Hematopoietic multipotent progenitor cell treated with erythropoietin and hydrocortisone succinate and interleukin-3 and kit ligand, for 15 days (in vitro differentiated cells): ENCODE measurements at places on chromosomes 1 and 21.

- no peak for DNase-seq
Measured at GRCh38 chr1:57234459-57234858, 189.4 kb downstream of the DAB1 start.

DNA sequence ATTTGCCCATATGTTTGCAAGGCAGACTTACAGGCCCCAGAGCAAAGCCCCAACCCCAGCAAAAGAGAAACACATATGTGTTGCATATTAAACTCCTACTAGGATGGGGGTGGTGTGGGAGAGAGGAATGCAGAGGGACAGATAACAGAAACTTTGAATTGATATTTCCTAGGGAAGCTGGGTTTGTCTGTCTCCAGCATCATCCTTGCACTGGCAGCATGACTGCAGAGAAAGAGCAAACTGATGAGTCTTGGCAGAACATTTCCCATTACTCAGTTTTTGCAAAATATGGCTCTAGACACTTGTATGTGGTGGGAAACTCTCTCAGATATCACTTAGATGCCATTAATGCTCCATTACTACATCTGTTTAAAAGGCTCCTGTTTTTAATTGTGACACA, 43.8 kb upstream of the MARK1 start:
- DNase-seq, result no peak

DNA sequence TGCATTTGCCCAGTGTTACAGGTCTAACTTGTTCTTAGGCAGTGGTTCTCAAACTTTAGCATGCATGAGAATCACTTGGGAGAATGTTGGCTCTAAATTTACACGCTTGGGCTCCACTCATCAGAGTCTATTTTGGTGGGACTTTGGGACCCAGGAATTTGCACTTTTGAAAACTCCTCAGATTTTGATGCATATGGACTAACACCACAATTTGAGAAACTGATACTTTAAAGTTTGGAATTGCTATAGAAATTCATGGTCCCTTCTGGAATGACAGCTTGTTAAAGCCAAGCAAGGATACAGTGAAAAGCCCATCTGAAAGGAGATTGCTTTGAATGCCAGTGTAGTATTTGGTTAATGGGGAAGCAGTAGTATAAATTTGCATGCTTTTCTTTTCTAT, 31.5 kb downstream of the GPR52 start:
- no peak for DNase-seq

DNA sequence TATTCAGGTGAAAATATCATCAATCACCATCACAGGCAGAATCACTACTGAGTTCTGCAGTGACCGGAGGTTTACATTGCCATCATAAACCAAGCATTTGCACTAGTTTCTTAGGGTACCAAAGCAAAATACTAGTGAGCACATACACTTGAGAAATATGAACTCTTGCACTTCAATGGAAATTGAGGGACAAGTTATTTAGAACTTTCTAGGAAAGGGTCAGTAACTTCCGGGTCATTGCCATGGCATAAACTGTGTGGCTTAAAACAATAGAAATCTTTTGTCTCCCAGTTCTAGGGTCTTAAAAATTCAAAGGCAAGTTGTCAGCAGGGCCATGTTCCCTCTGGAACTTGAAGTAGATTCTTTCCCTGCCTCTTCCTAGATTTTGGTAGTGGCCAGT, 197.5 kb downstream of the ZC3H11B start:
- no peak for DNase-seq

- DNase-seq, result peak; percentile 6
Measured at GRCh38 chr1:61808968-61809367, 66.7 kb downstream of the PATJ start.
